A549 treated with ZK216348 at 1 μM for 4 hours (cell line): ENCODE measurements at places on chromosomes 16 and 17. TPM values are rescaled to one million over a fixed set of nuclear protein-coding genes. Genes with fewer than 3 reads are reported as not detected.

Gene KCNH6
- not detected in 5 replicates for total RNA-seq

Gene CCL17
- total RNA-seq: not detected in 5 replicates

Gene GRAP
- 0.22 to 1.2 TPM (median 0.34 TPM) in 5 replicates for total RNA-seq

Gene TBC1D3C
- not detected in 5 replicates for total RNA-seq

Gene DHRS7C
- total RNA-seq: not detected in 5 replicates

Gene LITAFD
- total RNA-seq: not detected in 5 replicates

Gene TMEM256
- total RNA-seq: 179 to 229 TPM (median 210 TPM) in 5 replicates
